ENCODE measurements at places on chromosomes 2 and 18.

- no peak for DNase-seq
These were observed 223.9 kb downstream of the ERBB4 start for GRCh38 chr2:212314680-212315079.

DNA sequence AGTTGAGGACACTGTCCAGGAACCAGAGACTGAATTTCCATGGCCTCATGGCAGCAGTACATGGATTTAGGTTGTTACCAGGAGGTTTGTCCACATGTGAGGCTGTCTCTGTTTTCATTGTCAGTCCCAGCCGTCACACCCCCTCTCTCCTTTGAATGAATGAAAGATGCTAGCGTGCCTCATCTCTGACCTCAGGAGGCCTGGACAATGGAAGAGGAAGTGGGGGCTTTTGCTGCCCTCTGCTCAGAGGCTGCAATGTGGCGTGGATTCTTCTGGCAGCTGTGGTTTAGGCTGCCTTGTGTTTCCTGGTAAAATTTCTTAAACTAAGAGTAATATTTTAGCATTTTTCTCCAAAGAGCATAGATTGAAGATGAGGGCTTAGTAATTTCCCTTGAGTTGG is 47.5 kb downstream of the RAB31 start:
- DNase-seq, result no peak

GRCh38 chr2:113219525-113219888 is 45.7 kb downstream of the PSD4 start:
- no peak for DNase-seq

DNA sequence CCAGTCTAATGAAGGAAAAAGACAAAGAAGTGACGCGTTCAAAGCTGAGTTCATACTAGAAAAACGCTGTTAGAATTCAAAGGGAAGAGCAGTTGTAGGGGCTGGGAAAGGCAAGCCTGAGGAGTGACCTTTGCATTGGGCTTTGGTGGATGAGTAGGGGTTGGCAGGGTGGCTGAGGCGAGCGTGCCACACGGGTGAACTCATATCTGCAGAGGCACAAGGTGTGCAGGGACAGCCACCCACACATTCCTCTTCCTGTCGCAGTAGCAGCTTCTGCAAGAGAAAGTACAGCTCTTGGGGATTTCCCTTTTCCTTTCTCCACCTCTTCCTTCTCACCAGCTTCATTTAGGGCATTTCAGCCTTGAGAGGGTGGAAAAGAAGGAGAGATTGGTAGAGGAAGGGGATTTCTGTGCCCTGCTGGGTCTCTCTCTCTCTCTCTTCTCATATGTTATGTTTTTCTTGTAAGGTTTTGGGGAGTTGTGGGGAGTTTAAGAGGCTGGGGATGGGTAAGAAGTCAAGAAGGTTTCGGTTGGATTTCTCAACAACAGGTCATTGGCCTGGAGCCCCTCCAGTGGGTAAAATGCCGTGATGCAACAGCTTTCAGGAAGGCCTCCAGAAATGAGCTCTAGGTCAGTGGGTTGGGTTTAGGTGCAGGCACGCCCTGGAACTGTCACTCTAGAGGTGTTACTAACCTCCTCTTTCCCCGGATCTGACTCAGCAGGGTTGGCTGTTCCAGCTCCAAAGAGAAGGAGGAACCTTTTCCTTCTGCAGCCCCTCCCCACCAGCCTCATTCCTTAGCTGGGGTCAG is 40.1 kb downstream of the ODC1 start:
- DNase-seq, result no peak

GRCh38 chr2:67923696-67924095 is 139.1 kb downstream of the C1D start:
- DNase-seq, result no peak

- no peak for DNase-seq
These were observed 6.6 kb downstream of the ERFE start for GRCh38 chr2:238165288-238165921.

GRCh38 chr18:22550366-22550765 is 132.7 kb upstream of the CTAGE1 start:
- DNase-seq, result no peak

- no peak for DNase-seq
These were observed 31.8 kb upstream of the COL6A3 start for GRCh38 chr2:237445611-237446337.

GRCh38 chr18:49813069-49813318 is 339 bp downstream of the ACAA2 start:
- no peak for DNase-seq

- no peak for DNase-seq
These were observed 155.5 kb downstream of the IKZF2 start for GRCh38 chr2:212995920-212996319.

- DNase-seq, result no peak
These were observed 98.8 kb downstream of the TNS1 start for GRCh38 chr2:217903859-217904613.

Data from NCI-H1048 (cell line).